ENCODE measurements at places on chromosomes 7 and 10.

DNA sequence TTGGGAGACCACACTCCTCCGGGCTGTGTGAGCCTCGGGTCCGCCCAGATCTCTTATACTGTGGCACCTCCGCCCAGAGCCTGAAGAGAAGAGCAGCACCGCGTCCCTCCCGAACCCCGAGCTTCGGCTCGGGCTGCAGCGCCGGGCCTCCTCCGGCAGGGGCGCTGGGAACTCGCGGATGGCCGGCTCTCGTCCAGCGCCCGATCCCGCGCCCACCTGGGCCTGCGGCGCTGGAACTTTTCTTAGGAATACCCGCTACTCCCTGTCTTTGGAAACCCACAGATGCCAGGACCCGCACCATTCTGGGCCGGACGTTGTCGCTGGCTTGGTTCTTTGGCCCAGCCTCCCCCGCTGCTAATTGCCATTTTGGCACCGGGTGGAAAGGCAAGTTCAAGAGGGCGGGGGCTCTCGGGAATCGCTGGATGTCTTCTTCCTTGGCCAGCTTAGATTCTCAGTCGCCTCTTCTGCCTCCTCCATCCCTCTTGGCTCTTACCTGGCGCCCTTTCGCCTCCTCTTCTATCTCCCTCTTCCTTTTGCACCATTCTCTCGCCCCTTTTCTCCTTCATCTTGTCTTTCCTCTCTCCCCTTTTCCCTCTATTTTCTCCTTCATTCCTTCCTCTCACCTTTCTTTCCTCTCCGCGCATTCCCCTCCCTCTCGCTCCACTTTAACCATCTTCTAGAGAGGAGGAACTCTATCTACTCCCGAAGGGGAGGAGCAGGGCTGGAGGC, 2.1 kb upstream of the SORCS3 start:
- DNase-seq, result peak; percentile 41

DNA sequence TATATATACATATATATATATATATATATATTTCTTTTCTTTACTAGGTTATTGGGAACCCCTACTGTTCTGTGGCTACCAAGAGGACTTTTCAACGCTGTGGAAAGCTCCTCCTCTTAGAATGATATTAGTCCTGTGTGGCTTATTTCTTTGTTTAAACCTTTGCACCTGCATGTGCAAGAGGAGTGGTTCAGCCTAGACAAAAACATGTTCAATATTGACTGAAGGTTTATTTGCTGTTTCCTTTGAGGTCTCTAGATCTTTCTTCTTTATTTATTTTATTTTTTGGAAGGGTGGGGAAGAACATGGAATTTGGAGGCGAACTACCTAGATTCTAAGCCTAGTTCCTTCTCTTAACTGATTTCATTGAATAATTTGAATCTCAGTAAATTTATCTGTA, 118.1 kb downstream of the GNAT3 start:
- no peak for DNase-seq

GRCh38 chr10:49344840-49345239, 45.9 kb downstream of the C10orf71 start:
- DNase-seq, result no peak

- peak; percentile 14 for DNase-seq
These were observed 34.4 kb downstream of the ASAH2 start for GRCh38 chr10:50216894-50217293.

DNA sequence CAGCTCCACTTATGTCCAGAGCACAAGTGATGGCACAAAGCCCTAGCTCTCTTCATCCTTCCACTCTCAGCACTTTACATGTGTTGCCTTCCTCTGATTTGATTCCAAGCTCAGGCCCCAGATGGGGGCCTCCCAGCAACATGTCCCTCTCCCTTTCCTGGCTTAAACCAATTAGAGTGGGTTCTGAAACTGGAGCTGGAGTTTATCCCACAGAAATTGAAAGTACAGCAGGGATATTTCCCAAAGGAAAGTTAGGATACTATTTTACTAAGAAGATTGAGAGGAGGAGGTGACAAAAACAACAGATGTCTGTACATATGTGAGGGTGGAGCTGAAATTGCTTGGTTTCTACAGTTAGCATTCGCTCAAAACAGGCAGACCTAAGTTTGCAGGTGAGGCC, 724.6 kb downstream of the AUTS2 start:
- DNase-seq, result no peak

- DNase-seq, result no peak
These were observed 112.3 kb downstream of the ABLIM1 start for GRCh38 chr10:114545819-114546218.

GRCh38 chr10:50551894-50552293, 71.9 kb downstream of the SGMS1 start:
- DNase-seq, result no peak

DNA sequence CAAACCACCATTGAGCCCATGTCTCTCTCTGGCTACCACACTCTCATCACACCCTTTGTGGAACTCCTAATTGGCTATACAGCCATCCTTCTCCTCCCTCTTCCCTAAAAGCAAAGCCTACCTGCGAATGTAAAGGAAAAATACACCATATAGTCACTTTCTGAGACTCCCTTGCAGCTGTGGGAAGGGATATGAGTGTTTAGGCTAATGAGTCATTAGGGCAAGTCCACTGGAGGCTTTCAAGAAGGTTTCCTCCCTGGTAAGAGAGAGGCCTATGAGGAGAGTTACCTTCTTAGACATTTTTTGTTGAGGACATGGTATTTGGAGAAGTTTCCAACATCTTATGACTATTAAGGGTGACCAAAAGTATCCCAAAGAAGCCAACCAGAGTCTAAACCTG, 4.1 kb upstream of the TMEM243 start:
- DNase-seq, result no peak

GRCh38 chr10:51188866-51189265, 114.6 kb downstream of the PRKG1 start:
- no peak for DNase-seq

- no peak for DNase-seq
These were observed 451.5 kb upstream of the SORCS1 start for GRCh38 chr10:107616031-107616430.

DNA sequence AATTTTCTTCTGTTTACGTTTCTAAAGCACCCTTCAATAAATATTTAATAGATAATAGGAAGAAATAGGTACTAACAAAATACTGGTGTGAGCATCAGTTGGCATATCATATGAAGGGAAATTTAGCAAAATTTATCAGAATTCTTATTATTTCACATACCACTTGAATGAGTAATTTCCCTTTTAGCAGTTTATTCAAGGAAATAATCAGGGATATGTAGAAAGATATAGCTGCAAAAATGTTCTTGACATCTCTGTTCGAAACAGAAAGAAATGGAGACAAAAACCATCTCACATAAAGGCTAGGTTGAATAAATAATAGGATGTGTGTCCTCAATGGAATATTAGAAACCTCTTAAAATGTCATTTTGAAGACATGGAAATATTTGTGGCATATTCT, 35.8 kb upstream of the PIP4K2A start:
- DNase-seq, result no peak

Data from hematopoietic multipotent progenitor cell treated with erythropoietin and hydrocortisone succinate and interleukin-3 and kit ligand, for 4 days (in vitro differentiated cells).